Omental fat pad (tissue), 4 donors: ENCODE measurements at places on chromosomes 16 and 17.

GRCh38 chr17:45060382-45060796, 728 bp upstream of the NMT1 start:
- DNase-seq, result no peak

DNA sequence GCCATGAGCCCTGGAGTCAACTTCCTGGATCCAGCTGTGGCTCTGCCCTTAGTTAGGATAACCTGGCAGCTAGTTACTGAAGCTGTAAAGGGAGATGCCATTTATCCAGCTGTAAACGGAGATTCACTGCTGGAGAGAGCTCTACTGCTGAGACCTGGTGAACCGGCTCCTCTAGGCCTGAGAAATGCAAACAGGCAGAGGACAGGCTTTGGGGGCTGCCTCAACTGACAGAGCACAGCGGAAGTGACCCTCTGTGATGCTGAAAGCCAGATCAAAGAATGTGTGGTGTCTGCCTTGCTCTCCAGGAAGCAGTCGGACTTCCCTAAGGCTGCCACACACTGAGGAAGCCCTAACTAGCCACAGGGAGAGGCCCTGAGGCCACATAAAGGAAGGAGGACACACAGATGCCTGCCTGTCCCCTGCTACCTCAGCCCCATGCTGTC, 21.9 kb upstream of the GPRC5C start:
- DNase-seq, result no peak

- DNase-seq, result peak; percentile 82
Measured at GRCh38 chr17:77734371-77735080, 224.0 kb upstream of the TNRC6C start.

DNA sequence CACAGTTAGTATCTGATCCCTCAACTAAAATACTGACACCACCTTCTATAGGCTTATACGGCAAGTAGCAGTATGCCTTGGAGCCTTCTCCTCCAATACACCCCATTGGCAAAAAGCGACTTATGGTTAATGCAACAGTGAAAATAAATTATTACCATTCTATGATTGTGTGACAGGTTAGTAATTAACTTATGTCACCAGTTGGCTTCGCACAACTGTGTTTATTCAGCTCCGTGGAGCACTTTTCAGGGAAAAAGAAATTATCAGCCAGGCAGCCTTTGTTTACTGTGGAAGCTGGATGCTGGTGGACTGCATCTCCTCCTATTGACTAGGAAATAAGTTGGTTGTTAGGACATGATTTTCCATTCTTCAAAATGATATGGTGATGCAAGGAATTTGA, 833.8 kb upstream of the RBFOX1 start:
- DNase-seq, result no peak

DNA sequence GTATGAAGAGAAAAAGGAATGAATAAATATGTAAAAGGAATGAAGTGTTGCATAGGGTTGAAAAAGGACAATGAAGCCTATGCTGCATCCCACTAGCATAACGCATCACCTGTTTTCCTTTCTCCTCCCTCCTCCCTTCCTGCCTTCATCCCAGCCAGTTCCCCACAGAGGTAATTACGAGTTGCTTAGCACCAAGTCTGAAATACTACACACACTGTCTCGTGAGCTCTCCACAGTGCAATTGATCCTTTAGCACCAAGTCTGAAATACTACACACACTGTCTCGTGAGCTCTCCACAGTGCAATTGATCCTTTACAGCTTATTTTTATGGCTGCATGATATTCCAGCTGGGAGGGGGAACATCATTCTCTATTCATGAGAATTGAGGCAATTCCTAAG, 1.1 kb upstream of the DRC7 start:
- no peak for DNase-seq

DNA sequence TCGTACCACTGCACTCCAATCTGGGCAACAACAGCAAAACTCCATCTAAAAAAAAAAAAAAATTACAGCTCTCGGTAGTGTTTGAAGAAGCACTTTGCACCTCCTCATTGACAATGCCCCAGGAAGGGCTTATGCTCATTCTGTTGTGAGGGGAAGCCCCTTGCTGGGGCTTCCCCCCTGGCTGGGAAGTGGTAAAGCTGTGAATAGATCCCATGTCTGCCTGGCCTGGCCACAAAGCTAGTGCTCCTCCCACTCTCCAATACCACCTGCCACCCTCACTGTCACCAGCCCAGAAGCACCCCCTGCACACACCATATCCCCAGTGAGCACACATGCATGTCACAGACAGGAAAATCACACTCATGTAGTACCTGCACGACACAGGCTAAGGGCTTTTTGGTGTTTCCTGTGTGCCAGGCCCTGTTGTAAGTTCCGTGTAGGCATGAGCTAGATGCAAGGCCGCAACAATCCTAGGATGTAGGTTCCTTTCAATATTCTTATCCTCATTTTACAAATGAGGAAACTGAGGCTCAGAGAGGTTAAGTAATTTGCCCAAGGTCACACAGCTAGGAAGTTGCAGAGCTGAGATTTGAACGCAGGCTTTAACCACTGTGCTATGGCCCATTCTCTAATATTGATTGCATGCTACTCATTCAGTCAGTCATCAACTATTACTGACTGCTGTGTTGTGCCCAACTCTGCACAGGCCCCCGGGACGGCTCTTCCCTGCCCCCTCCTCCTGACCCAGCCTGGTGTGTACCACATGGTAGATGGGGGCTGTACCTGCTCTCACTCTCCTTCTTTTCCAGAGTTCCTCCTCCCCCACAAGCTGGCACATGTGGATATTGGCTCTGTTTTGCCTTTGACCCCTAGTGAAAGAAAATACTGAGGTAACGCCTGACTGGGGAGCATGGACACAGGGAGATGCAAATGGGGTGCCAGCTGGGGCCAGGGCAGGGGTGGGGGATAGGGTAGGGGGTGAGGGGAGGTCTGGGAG, 11.9 kb upstream of the COL1A1 start:
- no peak for DNase-seq

- DNase-seq, result no peak
Measured at GRCh38 chr17:79150035-79150733, 75.6 kb downstream of the ENGASE start.

DNA sequence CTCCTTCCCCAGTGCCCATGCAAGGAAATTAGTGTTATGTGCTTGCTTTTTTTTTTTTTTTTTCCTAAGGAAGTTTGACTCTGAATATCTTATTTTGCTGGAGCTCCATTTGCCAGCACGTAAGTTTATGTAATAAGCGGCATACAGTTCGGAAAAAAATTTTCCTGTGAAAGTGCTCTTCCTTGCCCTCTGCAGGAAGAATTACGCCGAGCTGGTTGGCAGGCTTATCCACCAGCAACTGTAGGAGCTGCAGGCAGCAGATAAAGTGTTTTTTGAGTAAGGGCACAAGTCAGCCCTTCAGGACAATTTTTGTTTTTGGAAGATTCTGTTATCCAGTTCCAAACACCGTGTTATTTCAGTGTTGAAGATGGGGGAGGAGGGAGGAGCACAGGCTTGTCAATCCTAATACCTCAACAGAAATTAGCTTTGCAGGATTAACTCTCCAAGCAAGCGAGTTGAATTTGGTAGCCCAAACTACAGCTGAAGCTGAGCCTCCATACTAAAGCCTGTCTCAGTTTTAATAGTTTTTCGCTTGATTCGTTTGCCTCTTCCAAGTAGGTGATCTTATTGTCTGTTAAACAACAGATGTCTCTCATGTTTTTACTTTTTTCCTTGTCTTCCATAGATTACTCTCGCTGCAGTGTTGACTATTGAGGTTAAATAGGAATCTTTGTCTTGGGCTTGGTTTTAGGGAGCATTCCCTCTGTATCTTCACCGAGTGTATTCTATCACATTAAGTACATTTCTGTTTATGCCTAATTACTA, 1.1 kb downstream of the SPECC1 start:
- DNase-seq, result no peak

DNA sequence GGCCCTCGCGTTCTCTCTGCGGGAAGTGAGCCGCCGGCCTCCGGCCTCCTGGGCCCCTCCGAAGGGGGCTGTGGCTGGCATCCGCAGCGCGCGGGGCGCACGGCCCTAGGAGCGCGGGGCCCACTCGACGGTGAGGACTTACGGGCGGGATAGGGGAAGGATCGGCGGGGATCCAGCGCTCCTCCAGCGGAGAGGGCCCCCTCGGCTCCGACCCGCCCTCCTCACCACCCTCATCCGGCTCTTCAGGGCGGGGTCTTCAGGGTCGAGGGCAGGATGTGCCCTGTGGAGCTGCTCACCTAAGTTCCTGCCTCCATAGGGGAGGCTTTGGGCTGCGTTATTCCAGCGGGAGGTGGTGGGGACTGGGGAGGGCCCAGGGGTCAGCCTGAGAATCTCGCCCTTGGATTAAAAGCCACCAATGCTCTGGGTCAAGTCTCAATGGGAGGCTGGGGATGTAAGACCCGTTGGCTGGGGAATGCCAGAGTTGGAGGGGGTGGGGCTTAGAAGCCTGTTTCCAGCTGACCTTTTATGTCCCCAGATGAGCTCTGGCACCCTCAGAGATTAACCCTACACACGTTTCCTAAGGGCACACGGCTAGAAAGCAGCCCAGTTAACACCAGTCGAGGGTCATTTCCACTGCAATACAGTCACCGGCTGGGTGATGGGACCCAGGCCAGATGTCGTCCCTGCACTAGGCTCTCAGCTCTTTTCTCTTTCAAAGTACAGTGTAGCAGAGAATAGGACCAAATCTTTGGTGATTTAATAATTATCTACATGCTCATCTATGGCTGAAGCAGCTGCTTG, 13.4 kb downstream of the TBX2 start:
- no peak for DNase-seq

GRCh38 chr16:51242296-51242994, 91.4 kb upstream of the SALL1 start:
- no peak for DNase-seq

DNA sequence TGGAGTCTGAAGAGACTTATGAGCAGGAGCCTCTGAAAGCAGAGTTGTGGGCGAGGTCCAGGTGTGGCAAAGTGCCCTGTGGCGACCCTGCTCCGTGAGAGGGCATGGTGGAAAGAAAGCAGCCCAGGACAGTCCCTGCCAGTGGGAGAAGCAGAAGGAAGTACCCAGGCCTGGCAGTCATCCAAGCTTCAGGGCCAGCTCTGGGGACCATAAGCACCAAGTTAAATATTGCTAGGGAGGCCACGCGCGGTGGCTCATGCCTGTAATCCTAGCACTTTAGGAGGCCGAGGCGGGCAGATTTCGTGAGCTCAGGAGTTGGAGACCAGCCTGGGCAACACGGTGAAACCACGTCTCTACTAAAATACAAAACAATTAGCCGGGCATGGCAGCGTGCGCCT, 4.9 kb upstream of the ASGR1 start:
- no peak for DNase-seq

- no peak for DNase-seq
Measured at GRCh38 chr17:20105539-20106280, 96.6 kb downstream of the SPECC1 start.

DNA sequence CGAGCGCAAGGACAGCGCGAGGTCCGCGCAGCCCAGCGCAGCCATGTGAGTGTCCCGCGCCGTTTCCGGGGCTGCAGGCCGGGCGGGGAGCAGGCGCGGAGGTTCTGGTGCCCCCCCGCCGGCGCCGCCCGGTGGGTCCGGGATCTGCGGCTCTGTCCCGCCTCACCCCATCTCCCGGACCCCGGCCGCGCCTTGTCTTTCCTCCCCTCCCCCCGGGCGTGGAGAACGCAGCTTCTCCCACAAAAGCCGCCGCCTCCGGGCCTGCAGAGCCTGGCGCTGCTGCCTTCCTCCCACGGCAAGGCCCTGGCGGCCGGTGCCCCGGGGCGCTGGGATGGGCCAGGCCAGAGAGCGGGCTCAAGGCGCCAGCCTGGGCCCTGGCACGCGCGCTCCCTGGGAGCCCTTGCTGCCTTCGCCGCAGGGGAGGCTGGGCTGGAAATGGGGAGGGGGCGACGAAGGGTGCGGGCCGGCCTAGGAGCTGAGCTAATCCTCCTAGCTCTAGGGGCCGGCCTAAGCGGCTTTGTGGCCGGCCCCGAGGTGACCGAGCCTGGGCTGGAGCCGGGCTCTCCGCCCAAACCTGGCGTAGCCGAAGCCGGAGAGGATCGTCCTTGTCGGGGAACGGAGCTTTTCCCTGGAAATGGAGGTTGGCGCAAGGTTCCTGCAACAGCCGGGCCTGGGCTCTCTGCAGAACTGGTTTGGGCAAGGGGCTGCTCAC, 397 bp downstream of the RIPOR1 start:
- DNase-seq, result no peak

GRCh38 chr16:30903002-30903401, 6.6 kb downstream of the CTF1 start:
- DNase-seq, result no peak
